Adrenal gland (tissue), 19 donors: ENCODE measurements at places on chromosomes 2 and 18. TPM values are rescaled to one million over a fixed set of nuclear protein-coding genes. Genes with fewer than 3 reads are reported as not detected.

- no peaks in the 10 kb centered on the region for H3K27me3 ChIP-seq
- no peaks in the 10 kb centered on the region for H3K36me3 ChIP-seq
- H3K4me3 ChIP-seq, result no peak overlapping the region
- DNase-seq, result peak; percentile 92
These were observed 93.0 kb upstream of the MCFD2 start for GRCh38 chr2:47008381-47009252.

GRCh38 chr2:9266711-9267110 lies 60.1 kb downstream of the ASAP2 start:
- H3K27me3 ChIP-seq, result no peaks in the 10 kb centered on the region
- no peak overlapping the region for H3K27ac ChIP-seq
- H3K36me3 ChIP-seq, result no peaks in the 10 kb centered on the region
- DNase-seq, result no peak
- H3K4me3 ChIP-seq, result no peak overlapping the region
- no peaks in the 10 kb centered on the region for H3K4me1 ChIP-seq

DNA sequence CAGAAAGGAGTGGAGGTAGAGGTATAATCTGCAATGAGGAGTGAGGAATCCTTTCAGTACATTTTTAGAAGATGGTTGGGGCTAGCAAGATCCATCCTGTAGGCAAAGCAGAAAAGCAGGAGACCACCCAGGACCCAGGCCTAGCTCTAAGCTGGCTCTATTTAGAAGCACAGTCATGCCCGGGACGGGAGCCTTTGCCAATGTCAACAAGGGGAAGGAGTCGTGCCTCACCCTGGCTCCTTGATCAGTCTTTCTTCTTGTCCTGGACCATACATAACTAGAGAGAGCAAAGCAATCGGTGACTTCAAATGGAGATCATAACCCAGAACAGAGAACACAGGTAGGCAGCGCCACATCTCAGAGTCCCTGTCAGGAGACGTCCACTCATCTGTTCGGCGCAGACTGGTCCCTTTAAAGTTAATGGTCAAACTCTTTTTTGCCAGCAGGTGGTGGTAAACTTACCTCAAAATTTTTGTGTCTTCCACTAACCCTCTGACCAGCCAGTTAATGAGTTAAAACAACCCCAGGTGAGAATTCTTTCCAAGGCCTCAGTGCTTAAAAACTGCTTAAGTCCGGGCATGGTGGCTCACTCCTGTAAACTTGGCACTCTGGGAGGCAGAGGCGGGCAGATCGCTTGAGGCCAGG lies 8.0 kb downstream of the MC5R start:
- H3K4me3 ChIP-seq, result no peak overlapping the region
- H3K27ac ChIP-seq, result no peak overlapping the region
- H3K36me3 ChIP-seq, result no peaks in the 10 kb centered on the region
- peaks cover 16% of the 10 kb centered on the region for H3K27me3 ChIP-seq
- no peaks in the 10 kb centered on the region for H3K4me1 ChIP-seq

The SERPINB12 gene
- total RNA-seq, result not detected

- DNase-seq, result no peak
- H3K36me3 ChIP-seq, result peaks cover 23% of the 10 kb centered on the region
- no peak overlapping the region for H3K4me3 ChIP-seq
- H3K27me3 ChIP-seq, result no peaks in the 10 kb centered on the region
- H3K27ac ChIP-seq, result no peak overlapping the region
- peaks cover 8% of the 10 kb centered on the region for H3K4me1 ChIP-seq
These were observed 37.8 kb downstream of the KCTD18 start for GRCh38 chr2:200471928-200472645.

DNA sequence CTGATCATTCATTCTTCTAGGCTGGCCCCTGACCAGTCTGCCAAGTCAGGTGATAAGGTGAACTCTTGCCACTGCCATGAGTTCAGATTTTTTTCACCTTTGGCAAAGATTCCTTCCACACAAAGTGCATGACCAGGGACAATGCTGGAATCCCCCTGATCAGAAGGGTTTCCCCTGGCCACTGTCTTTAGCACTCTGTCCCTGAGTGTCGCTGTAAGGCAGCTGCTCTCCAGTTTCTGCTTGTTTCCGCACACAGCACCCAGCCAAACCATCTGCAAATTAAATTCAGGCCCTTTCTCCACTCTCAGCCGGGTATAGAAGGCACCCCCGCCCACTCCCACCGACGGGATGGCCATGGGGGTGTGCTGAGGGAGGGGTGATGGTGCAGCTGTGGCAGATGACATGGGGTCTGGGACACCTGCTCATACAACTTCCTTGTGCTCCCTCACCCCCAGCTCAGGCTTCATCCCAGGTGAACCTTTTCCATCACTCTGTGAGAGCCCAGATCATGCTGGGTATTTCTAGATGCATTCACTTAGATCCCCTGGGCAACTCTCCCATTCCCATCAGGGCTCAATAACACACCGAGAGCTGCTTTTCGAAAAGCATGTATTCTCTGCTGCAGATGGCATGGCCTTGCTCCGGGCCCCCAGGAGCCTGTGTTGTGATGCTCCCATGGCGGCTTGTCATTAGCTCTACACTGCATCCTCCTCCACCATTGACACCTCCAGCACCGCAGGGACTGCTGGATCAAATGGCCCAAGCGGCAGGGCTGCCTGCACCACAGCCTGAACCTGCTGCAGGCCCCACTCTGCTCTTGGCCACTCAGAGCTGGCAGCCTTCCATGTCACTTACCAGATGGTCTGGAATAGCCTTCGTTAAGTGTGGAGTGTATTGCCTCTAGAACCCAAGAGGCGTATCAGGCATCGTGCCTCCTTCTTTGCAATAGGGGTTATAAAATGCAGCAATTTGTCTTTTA lies 52.3 kb upstream of the ROCK2 start:
- no peaks in the 10 kb centered on the region for H3K36me3 ChIP-seq
- H3K27ac ChIP-seq, result no peak overlapping the region
- no peak overlapping the region for H3K4me3 ChIP-seq
- no peaks in the 10 kb centered on the region for H3K27me3 ChIP-seq
- peak; percentile 68 for DNase-seq

DNA sequence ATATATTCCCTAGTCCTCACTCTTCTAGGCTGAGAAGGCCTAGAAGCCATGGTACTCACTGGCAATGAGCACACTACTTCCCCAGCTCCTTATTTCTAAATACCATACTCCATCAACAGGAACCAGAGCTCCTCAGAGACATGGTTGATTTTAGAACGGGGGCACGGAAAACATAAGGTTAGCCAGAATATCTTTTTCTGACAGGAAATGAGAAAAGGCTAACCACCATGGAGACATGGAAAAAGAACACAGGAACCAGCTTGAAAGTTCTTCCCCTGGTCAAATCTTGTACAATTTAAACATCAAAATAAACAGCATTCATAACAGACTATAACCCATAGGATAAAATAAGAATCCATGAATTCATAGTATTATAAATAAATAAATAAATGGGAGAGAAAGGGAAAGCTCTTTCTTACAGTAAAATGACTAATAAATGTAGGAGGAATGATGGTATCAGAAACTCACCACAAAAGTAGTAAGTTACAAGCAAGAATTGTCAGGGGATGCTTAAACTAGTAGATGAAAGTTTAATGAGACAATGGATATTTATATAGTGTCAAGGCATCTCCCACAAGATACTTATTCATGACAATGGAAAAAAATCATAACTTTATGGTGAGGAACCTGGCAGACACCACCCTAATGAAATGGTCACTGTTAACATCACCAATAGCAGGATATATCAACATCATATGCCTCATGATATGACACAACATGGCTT lies 20.6 kb upstream of the GCC2 start:
- no peak overlapping the region for H3K27ac ChIP-seq
- no peak overlapping the region for H3K4me3 ChIP-seq
- no peaks in the 10 kb centered on the region for H3K4me1 ChIP-seq
- H3K27me3 ChIP-seq, result no peaks in the 10 kb centered on the region
